Neural cell (in vitro differentiated cells): ENCODE measurements at places on chromosomes 7 and 10. TPM values are rescaled to one million over a fixed set of nuclear protein-coding genes. Genes with fewer than 3 reads are reported as not detected.

NKX2-3 gene
- polyA plus RNA-seq, result not detected in 2 replicates

SPRN gene
- polyA plus RNA-seq, result 0.28 and 1.1 TPM in 2 replicates

PNLIPRP2 gene
- polyA plus RNA-seq, result not detected in 2 replicates

GPR141 gene
- polyA plus RNA-seq, result not detected in 2 replicates

PAPOLB gene
- polyA plus RNA-seq, result 0.05 and 0.10 TPM in 2 replicates

ARL3 gene
- polyA plus RNA-seq, result 51.9 and 56.0 TPM in 2 replicates

KIAA1217 gene
- polyA plus RNA-seq, result 0.20 and 0.22 TPM in 2 replicates
